Activated naive CD8-positive, alpha-beta T cell treated with anti-CD3 and anti-CD28 coated beads for 36 hours (primary cell): ENCODE measurements at places on chromosomes 16 and 17.

- H3K4me1 ChIP-seq = no peaks in the 10 kb centered on the region
- no peaks in the 10 kb centered on the region for H3K27me3 ChIP-seq
- no peak overlapping the region for H3K27ac ChIP-seq
- H3K36me3 ChIP-seq = no peaks in the 10 kb centered on the region
Observed at GRCh38 chr16:48959204-48959603, 322.4 kb downstream of the CBLN1 start.

- peaks cover 45% of the 10 kb centered on the region for H3K36me3 ChIP-seq
- no peaks in the 10 kb centered on the region for H3K27me3 ChIP-seq
- peaks cover 44% of the 10 kb centered on the region for H3K4me1 ChIP-seq
- peak within 1 kb of the TSS; percentile 98 for H3K27ac ChIP-seq
Observed at GRCh38 chr16:70523743-70524398, at the start of gene SF3B3. Gene SF3B3 (plus strand): TSS chr16:70523816. CDS start chr16:70526657, 2,841 bp downstream.

DNA sequence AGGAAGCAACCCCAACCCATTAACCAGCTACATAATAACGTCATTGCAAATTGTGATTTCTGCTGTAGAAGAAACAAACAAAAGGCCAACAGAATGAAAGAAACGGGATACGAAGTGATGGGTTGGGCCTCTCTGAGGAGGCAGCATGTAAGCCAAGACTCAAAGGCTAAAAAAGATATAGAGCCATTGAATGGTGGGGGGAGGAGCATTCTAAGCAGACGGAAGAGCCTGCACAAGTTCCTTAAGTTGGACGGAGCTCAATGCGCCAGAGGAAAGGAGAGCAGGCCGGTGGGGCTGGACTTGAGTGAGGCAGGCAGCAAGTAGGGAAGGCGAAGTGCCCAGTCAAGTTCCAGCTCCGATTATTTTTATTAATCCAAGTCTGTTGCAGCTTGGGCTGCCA, 160.3 kb downstream of the SHISA9 start:
- no peak overlapping the region for H3K4me3 ChIP-seq
- H3K4me1 ChIP-seq = no peaks in the 10 kb centered on the region
- no peaks in the 10 kb centered on the region for H3K27me3 ChIP-seq
- no peak overlapping the region for H3K27ac ChIP-seq

DNA sequence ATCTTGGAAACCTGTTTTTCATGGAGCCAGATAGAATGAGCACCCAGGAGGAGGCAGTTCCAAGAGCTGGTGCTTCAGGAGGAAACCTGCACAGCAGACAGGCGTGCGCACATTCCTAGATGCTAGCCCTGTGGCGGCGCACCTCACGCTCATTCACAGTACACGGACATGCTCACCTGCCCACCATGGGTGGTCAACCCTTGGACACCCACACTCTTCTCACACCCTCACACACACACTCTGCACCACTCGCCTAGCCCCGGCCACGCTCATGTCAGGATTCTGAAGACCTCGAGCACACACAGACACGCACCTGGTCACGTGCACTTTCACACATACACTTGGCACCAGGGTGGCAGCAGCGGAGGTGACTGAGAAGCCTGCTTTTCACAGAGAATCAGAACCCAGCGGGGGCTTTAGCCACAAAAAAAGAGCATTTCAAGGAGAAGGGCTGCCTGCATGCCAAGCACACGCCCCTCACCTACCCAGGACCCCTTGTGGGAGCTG, 28.6 kb downstream of the RAI1 start:
- peaks cover 16% of the 10 kb centered on the region for H3K4me1 ChIP-seq
- no peaks in the 10 kb centered on the region for H3K27me3 ChIP-seq
- DNase-seq = no peak
- no peaks in the 10 kb centered on the region for H3K36me3 ChIP-seq
- no peak overlapping the region for H3K4me3 ChIP-seq
- H3K27ac ChIP-seq = no peak overlapping the region

DNA sequence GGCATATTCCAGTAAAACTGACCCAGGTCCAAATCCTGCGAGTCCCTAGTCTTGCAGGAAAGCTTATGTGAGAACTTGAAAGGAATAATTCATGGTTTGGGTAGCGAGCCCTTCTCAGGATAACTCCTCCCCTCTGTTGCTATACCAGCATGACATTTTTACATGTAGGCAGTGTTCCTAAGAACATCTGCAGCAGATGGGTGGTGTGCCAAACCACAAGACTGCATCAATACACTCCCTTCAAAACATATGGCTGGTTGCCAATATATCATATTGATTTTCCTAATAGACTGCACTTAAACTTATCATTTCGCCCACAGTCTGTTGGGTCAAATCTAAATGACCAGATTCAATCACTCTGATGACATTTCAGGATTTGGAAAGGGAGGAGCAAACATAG, 19.9 kb downstream of the PSME3IP1 start:
- no peak for DNase-seq
- H3K4me1 ChIP-seq = peaks cover 12% of the 10 kb centered on the region
- H3K27ac ChIP-seq = no peak overlapping the region
- no peak overlapping the region for H3K4me3 ChIP-seq
- peaks cover 19% of the 10 kb centered on the region for H3K36me3 ChIP-seq
- no peaks in the 10 kb centered on the region for H3K27me3 ChIP-seq

- H3K27ac ChIP-seq = no peak overlapping the region
- H3K4me1 ChIP-seq = no peaks in the 10 kb centered on the region
- DNase-seq = no peak
- H3K27me3 ChIP-seq = no peaks in the 10 kb centered on the region
- H3K36me3 ChIP-seq = peaks cover 17% of the 10 kb centered on the region
- H3K4me3 ChIP-seq = no peak overlapping the region
Observed at GRCh38 chr17:21299981-21300600, 15.6 kb downstream of the MAP2K3 start.

DNA sequence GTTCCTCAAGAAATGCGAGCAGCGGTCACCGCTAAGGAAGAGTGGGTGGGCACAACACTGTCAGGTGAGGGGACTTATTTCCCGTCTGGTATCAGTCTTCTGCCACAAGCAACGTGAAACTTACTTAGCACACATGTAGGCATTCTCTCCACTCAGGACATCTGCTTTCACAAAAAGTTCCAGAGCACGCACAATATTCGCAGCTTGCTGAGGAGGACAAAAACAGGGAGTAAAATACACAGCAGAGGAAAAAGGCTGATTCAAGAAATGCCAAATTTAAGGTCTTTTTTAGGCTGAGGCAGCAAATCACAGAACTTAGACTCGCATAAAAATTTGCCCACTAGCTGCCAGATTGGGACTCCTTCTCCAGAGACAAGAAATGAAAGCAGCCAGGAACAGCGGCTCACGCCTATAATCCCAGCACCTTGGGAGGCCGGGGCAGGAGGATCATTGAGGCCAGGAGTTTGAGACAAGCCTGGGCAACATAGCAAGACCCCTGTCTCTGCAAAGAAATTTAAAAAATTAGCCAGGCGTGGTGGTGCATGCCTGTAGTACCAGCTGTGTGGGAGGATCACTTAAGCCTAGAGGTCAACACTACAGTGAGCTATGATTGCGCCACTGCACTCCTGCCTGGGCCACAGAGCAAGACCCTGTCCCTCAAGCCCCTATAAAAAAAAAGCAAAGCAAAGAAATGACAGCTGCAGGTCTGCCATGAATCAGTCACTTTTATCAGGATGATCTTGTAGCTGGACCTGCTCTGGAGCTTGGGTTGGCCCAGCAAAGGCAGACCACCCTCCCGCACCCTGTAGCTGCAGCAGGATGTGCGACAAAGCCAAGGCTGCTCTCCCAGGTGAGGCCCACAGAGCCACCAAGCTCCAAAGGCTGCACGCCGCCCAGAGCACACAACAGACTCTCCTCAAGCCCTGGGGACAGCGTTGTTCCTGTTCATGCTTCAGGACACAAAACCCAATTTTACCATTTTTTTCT, 20.5 kb downstream of the USP36 start:
- DNase-seq = no peak
- peak overlapping the region; percentile 77 for H3K27ac ChIP-seq
- peaks cover 59% of the 10 kb centered on the region for H3K36me3 ChIP-seq

- no peaks in the 10 kb centered on the region for H3K27me3 ChIP-seq
- no peak overlapping the region for H3K4me3 ChIP-seq
- no peak overlapping the region for H3K27ac ChIP-seq
- no peaks in the 10 kb centered on the region for H3K36me3 ChIP-seq
Observed at GRCh38 chr16:81932668-81933067, 78.6 kb downstream of the SDR42E1 start.

GRCh38 chr16:79008869-79009179, 591.7 kb downstream of the MAF start:
- H3K4me1 ChIP-seq = peaks cover 7% of the 10 kb centered on the region
- no peak for DNase-seq
- no peaks in the 10 kb centered on the region for H3K27me3 ChIP-seq
- no peak overlapping the region for H3K4me3 ChIP-seq

DNA sequence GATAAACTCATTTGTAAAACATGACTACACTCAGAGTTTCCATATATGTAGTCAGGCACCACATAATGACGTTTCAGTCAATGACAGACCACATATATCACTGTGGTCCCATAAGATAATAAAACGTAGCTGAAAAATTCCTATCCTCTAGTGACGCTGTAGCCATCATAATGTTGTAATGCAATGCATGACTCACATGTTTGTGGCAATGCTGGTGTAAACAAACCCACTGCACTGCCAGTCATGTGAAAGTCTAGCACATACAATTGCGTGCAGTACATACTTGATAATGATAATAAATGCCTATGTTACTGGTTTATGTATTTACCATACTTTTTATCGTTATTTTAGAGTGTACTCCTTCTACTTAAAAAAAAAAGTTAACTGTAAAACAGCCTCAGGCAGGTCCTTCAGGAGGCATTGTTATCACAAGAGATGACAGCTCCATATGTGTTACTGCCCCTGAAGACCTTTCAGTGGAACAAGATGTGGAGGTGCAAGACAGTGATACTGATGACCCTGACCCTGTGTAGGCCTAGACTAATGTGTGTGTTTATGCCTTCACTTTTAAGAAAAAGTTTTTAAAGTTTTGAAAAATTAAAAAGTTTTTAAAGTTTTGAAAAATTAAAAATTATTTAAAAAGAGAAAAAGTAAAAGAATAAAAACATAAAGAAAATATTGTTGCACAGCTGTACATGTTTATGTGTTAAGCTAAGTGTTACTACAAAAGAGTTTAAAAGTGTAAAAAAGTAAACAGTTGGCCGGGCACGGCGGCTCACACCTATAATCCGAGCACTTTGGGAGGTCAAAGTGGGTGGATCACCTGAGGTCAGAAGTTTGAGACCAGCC, 9.0 kb downstream of the STAT5B start:
- H3K4me3 ChIP-seq = peak overlapping the region; percentile 59
- peak overlapping the region; percentile 95 for H3K27ac ChIP-seq
- peak; percentile 42 for DNase-seq
- no peaks in the 10 kb centered on the region for H3K27me3 ChIP-seq

- H3K27me3 ChIP-seq = peaks cover 15% of the 10 kb centered on the region
- peak overlapping the region; percentile 43 for H3K4me3 ChIP-seq
- H3K27ac ChIP-seq = no peak overlapping the region
- DNase-seq = no peak
Observed at GRCh38 chr17:39027455-39028035, 60.3 kb upstream of the FBXO47 start.

- H3K4me1 ChIP-seq = peaks cover 3% of the 10 kb centered on the region
- H3K27ac ChIP-seq = no peak overlapping the region
- peak; percentile 61 for DNase-seq
- H3K36me3 ChIP-seq = no peaks in the 10 kb centered on the region
- H3K27me3 ChIP-seq = peaks cover 4% of the 10 kb centered on the region
Observed at GRCh38 chr17:13024526-13025257, 6.9 kb upstream of the ELAC2 start.

DNA sequence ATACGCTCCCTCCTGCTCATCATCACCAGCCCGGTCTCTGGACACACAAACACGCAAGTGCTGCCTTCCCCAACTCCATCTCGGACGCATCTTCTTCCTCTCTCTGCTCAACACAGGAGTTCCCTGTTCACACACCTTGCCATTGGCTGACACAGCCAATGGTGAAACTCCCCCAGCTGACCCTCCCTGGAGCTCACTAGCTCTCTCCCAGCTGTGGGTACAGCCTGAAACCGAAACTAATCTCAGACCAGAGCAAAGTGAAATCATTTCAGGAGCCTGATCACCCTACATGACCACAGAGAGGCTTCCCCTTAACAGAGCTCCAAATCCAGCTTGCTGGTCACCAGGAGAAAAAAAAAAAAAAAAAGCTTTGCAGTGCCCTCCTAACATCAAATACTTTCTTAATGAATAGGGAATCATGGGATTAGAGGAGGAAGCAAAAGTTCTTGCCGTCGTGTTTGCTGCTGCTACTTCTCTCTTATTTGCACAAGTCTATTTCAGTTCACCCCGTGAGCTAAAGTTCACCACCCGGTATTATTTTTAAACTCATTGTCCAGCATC, 8.3 kb downstream of the CUEDC1 start:
- H3K36me3 ChIP-seq = no peaks in the 10 kb centered on the region
- no peak overlapping the region for H3K27ac ChIP-seq
- peaks cover 19% of the 10 kb centered on the region for H3K27me3 ChIP-seq
- peaks cover 34% of the 10 kb centered on the region for H3K4me1 ChIP-seq
- H3K4me3 ChIP-seq = peak overlapping the region; percentile 46

- H3K27ac ChIP-seq = no peak overlapping the region
- H3K27me3 ChIP-seq = no peaks in the 10 kb centered on the region
- no peak for DNase-seq
Observed at GRCh38 chr17:18185391-18185790, 1.8 kb downstream of the ALKBH5 start.
